ENCODE measurements at places on chromosomes 16 and 17.

DNA sequence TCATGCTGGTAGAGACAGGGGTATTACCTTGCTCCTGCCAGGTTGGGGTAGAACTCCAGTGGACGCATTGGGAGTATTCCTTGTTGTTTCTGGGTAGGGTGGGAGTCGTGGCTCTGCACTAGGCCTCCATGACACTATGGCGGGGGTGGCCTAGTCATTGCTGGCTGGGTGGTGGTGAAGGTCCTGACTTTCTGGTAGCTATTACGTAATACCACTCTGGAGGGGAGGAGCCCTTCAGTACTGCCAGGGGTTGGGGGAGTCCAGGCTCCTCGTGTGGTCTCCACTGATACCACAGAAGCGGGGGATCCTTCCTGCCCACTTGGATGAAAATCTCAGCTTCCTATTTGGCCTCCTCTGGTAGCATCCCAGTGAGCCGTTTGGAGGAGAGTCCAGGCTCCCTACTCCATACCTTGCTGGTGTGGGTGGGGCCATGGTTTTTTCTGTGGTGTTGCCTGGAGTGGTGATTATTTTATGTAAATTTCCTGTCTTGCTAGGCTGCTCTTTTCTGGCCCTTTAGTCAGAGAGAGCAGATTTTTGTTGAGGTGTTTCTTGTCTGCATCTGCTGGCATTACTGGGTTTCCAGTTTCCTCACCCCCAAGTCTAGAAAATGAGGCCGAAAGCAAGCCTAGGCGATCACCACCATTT lies 65.8 kb upstream of the GNG13 start:
- no peak for DNase-seq

DNA sequence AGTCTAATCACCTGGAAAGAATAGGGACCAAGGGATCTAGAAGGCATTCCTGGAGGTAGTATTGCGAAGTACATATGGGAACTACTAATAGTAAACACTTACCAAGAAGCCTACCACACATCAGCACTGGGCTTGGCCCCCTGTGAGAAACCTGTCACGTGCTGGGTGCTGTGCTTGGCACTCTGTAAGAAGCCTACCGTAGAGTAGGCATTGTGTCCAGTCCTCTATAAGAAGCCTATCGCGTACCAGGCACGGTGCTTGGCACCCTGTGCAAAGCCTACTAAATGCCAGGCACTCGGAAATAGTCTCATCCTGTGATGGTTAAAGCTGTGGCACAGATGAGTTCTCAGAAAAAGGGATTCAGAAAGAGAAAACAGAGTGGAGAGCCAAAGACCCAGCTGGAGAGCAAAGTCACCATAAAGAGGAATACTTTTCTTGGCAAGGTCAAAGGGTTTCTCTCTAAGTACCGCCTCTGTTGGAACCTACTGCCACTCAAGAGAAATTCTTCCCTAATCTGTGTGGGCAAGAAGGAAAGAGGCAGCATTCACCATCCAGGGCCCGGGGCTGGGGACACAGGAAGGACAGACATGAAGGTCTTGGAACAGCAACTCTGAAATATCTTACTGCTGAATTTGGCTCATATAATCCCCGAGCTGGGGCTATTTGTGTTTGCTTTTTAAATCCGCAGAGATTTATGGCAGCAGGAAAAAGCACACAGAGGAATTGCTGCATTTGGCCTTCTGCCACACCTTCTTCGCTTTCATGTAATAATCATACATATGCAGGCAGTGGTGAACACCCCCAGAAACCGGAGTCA lies 81.8 kb downstream of the VAT1L start:
- no peak for DNase-seq

DNA sequence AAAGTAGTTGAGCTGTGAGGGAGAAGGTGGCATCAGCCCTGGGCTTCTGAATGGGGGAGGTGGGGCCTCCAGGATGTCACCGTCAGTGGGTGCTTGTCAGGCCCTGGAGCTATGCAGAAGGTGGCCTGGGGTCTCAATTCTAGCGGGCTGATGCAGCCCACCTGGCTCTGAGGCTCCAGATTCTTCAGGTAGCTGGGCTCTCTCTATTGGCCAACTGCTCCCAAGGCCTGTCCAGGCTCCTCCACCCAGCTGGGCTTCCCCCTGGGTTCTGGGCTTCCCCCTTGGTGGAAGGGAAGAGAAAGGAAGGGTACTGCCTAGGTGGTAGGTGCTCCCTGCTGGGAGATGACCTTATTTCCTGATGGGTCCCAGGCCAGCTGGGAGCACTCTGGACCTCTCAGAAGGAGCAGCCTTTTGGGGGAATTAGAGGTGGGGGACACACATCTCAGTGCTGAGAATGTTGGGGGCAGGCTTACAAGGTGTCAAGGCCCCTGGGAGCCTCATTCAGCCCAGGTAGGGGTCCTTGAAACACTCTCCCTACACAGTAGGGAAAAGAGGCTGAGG lies 1728.3 kb downstream of the TP53TG3F start:
- no peak for DNase-seq

GRCh38 chr17:76166168-76166567 lies 25.1 kb upstream of the FOXJ1 start:
- no peak for DNase-seq

GRCh38 chr16:84270071-84270470 lies 24.6 kb upstream of the WFDC1 start:
- DNase-seq = no peak

GRCh38 chr16:57788252-57788841 lies 13.9 kb downstream of the KIFC3 start:
- DNase-seq = no peak

- no peak for DNase-seq
Observed at GRCh38 chr17:80737106-80738019, 192.7 kb downstream of the RPTOR start.

DNA sequence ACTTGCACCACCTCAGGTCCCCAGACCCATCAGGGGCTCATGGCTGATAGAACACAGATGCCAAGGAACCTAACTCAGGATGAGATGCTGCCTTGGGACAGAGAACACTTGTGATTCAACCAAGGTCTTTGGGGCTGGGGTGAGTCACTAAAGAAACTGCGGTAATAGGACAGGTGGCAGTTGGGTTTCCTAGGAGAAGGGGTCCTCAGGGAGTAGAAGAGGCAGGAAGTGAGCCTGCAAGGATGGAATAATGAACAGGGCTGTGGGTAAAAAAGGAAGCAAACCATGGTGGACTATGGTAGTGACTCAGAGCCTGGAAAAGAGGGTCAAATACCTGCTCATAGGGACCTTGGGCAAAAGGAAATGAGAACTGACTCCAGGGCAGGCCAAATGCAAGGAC lies 6.5 kb upstream of the PNPO start:
- DNase-seq = no peak

DNA sequence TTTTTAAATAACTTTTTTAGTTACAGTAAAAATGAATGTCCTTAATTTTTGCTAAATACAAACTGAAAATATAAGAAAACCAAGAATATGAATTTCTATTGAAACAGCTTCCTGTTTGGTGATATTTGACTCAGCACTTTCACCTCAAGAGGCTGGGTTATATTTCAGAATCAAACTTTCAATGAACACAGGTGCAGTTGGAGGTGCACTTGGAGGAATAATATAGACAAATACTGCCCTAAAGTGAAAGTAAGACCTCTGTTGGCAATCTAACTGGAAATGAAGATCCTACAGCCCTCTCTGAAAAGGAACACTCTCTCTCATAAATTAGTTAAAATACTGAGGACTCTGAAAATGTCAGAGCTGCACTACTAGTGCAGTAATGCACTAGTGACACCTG lies 106.2 kb downstream of the BRIP1 start:
- DNase-seq = no peak

Measured in CD4-positive, alpha-beta T cell treated with Interleukin-21 for 1 hour (primary cell).